ENCODE measurements at places on chromosomes 2 and 18.

DNA sequence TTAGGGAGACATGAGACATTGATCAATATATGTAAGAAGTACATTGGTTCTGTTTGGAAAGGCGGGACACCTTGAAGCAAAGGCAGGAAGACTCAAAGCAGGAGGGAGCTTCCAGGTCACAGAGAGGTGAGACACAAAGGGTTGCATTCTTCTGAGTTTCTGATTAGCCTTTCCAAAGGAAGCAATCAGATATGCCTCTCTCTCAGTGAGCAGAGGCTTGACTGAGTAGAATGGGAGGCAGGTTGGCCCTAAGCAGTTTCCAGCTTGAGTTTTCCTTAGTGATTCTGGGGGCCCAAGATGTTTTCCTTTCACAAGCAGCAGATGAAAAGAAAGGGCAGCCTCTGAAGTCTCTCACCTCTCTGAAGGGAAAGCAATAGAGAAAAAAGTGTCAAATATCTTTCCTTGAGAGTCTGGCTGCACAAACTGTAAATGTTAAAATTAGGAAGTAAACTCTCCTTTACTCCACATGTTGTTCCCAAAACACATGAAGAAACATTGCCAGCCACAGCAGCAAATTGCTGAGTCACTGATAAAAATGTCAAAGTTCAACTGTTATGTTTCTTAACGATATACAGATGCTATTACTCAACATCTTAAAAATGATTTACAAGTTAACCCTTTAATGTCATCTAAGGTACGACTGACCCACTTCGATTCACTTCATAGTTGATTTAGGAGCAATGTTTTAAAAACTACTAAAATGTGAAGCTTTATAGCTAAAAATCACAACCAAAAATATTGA lies 40.3 kb downstream of the CYB5A start:
- no peak for DNase-seq

GRCh38 chr18:26438980-26439379 lies 109.4 kb downstream of the KCTD1 start:
- no peak for DNase-seq

GRCh38 chr2:149134335-149134923 lies 95.9 kb downstream of the LYPD6B start:
- DNase-seq: no peak

DNA sequence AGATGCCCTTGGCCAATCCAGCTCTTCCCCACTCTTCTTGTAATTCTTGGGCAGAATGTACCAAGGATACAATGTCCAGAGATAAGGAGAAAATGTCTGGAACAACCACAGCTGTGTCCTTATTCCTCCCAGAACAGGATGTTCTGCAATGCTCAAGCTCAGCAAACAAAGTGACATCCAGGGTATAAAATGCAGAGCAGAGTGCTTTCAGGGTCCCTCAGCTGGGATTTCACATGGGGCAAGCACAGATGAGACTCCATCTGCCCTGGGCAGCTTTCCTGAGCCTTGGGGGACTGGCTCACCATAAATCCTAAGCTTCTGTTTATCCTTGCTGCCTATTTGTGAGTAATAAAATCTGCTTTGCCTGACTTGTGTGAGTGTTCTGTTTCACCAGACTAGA lies 127.4 kb downstream of the VAPA start:
- DNase-seq: no peak

DNA sequence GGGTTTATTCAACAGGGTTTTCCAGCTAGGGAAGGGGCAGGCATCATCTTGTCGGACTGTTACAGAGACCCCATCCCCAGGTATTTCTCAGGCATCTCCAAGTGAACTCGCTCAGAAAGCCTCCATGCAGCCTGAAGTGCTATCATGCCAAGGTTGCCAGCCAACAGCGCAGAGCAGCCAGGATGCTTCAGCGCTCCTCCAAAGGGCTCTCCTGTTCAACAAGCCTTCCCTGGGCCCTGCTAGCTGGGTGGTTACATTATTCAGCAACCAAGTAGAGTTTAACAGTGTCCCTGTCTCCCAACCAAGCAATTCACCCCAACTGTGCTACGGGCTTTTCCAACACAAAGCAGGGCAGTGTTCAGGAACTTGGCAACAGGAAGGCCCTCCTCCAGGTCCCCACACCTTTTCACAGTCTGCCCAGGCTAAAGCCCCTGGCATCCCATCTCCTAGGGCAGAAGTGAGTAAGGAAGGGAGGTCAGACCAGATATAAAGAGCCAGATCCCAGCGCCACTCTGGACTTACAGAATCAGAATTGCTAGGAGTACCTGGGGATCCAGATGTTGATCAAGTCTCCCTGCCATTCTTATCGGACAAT lies 52.9 kb downstream of the ZBTB7C start:
- DNase-seq: no peak

DNA sequence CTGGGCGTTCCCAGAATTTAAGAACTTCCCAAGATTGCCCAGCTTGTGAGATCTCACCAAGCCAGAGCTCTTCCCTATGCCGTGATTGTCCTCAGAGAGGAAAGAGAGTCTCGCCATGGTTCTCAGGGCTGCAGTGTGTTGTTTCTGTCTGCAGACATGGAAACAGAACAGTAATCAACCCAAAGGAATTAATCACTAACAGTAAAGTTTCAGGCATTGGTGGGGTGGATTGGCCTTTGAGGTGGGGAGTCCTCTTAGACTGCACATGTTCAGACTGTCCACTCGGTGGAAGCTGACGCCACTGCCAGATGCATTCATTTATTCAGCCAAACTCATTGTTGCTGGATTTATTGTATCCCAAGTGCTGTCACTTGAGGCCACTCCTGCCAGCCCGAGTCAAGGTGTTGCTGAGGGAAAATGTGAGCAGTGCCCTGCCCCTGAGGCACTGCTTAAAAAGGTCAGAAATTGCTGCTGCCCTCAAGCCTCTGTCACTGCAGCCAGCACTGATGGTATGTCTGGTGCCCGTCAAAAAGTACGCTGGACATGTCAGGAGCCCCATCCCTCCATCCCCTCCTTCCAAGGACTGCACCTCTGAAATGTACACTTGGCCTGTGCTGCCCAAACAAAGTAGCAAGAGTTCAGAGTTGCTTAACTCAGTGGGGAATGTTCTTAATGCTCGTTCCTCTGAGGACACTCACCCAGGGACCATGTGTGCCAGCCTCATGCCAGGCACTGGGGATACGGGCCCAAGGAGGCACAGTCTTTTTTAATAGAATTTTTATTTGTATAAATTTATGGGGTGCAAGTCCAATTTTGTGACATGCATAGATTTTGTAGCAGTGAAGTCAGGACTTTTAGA lies 201.0 kb downstream of the GLI2 start:
- DNase-seq: no peak

DNA sequence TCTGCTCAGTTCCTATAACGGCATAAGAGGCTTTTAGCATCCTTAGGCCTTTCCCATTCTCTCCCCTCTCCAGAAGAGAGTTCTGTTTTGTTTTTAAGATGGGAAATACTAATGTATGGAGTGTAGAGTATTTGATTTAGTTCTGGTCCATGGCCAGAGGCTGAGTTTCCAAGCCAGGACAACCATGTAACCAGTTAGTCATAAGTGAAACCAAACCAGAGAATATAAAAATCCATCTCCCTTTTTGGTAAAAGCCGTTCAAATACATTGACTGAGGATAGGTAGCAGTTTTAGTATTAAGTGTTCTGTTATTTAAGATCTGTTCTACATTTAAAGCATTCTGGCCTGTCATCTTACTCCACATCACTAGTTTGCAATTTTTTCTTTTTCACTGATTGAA lies 3.1 kb downstream of the PSMD1 start:
- DNase-seq: no peak

- no peak for DNase-seq
These were observed 82.6 kb downstream of the PKP4 start for GRCh38 chr2:158539176-158540005.

GRCh38 chr2:118569876-118570535 lies 277.4 kb downstream of the EN1 start:
- no peak for DNase-seq

GRCh38 chr2:10753156-10753555 lies 31.7 kb downstream of the ATP6V1C2 start:
- no peak for DNase-seq

- DNase-seq: no peak
These were observed 612.7 kb downstream of the EPHA4 start for GRCh38 chr2:220959391-220959802.

All from stimulated activated CD4-positive, alpha-beta T cell treated with anti-CD3 and anti-CD28 coated beads, Interleukin-2, amount 100 ng/mL, for 4 hours (primary cell).